Activated CD8-positive, alpha-beta memory T cell treated with anti-CD3 and anti-CD28 coated beads, Interleukin-2, amount 10 ng/mL, durations not matched to agents 7 days and 5 days (primary cell): ENCODE measurements at places on chromosomes 3 and 15.

DNA sequence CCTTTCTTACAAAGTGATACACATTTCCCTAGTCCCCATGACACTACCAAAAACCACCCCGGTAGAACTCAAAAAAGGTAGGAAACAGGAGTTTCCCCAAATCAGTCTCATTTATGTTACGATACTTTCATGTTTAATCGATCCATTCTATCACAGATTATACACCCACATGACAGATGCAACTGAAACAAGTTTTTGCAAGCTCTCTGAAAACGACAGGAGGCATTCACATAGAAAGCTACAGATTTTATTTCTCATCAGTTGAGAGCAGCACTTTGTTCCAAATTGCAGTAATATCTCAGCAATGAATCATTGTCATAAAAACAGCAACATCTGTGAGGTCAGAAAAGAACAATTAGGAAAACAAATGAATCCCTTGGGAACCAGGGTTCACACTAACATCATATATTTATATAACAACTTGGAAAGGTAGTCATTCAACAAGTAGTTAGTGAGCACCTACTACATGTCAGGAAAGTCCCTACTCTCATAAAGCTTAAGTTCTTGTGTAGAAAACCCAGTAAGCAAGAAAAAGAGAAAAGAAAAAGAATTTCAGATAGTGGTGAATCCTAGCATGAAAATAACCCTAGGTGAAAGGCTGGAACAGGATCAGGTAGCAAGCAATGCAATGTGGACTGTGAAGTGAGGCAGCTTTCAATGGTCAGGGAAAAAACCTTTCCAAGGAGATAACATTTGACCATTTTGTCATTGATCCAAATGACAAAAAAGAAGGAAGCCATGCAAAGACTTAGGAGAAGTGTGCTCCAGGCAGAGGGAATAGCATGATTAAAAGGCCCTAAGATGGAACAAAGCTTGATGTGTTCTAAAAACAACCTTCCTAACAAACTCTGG is 8.3 kb downstream of the PLD1 start:
- no peak for DNase-seq

GRCh38 chr15:80796407-80796806 is 17.2 kb downstream of the CEMIP start:
- no peak for DNase-seq

DNA sequence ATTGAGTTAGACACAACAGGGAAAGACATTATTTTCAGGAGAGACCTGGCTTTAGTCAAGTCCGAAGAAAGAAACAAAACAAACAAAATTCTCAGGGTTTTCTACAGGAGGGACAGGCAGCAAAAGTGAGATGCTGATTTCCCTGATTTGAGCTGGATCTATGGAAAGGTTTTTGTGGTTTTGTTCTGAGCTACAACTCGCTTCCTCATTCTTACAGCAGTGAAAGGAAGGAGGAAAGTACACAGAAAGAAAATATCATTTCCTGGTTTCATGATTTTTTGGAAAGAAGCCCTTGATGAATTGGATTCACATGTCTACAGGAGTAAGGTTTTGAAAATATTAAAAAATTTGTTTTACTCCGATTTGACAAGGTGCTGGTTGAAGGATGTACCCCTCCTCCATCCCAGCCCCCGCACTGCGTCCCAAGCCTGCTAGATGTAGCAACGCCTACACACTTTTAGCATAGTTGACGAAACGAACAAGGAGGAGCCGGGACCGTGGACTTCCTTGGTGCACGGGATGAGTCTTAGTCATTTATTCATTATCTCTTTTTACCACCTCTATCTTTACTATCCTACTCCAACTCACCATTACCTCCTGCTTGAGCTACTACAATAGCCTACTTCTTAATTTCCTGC is 10.8 kb downstream of the PRICKLE2 start:
- DNase-seq, result no peak

GRCh38 chr15:92584105-92584504 is 71.5 kb downstream of the FAM174B start:
- DNase-seq, result no peak

DNA sequence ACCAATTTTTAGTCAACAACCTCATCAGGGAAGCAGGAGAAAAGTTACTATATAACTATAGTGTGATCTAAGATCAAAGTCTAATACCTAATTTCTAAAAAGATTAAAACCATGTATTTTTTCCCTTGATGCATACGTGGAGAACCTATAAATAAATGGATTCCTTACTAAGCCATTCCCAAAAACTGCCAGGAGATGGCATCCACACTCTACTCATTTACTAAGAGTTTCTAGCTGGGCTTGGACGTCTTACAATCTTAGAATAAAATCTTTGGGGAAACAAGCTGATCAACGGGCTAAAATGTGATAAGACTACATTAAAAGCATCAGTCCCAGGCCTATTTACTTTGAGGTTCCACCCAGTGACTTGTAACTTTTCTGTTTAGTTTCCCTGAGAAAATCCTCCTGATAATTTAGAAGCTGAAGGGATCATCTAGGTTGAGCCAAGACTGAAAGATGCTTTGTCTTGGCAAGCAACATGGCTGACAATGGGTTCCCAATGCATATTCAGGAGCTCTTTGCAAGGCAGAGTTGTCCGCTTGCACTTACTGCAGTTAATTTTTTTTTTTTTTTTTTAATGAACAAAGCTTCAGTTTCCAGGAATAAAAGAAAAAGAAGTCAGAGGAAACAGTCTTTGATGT is 85.5 kb upstream of the FGF12 start:
- DNase-seq, result no peak

DNA sequence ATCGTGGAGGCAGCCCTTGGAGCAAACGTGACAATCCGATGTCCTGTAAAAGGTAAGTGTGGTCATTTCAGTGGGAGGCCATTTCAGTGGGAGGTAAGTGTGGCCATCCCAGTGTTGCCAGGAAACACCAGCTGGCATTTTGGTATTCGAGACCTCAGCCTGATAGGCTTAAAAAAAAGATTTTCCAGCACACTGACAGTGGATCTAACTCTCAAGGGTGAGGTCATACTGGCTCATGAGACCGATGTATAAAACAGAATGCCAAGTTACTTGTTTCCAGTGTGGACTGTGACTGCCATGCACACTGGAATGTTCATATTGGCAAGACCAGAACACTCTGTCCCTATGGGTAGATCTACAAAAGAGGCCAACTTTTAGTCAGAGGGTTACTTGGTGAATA is 244.4 kb upstream of the GOLGA6L4 start:
- DNase-seq, result no peak

GRCh38 chr3:129481766-129482332 is 41.8 kb downstream of the IFT122 start:
- no peak for DNase-seq

DNA sequence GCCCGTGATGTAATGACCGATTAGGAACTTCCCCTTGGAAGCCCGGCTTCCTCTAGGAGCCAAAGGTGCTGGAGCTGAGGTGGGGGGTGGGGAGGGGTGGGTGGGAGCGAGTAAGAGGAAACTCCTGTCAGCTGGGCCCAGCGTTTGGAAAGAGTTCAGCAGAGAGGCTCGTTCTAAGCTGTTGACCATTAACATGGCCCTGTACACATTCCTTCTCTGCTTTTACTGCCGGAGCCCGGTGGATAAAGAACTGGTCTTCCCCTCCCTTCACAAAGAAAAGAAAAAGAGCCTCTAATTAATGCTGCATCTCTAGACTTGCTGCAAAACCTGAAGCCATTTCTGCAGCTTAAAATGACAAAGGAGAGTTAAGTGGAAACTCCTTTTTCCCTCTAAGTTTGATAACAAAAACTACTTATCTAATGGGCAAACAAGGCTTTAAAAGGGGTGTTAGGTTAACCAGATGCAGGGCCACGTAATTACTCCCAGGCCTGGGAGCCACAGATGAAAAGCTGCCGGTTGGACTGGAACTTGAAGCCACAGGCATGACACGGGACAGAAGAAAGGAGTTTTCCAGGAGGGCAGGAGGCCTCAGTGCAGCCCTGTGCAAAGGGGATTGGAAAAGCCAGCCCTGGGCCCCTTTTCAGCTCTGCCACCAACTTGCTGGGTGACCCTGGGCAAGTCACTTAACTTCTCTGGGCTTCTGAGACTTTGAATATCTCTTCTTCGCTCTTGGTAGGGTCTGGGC is 71.3 kb downstream of the SMAD6 start:
- no peak for DNase-seq

DNA sequence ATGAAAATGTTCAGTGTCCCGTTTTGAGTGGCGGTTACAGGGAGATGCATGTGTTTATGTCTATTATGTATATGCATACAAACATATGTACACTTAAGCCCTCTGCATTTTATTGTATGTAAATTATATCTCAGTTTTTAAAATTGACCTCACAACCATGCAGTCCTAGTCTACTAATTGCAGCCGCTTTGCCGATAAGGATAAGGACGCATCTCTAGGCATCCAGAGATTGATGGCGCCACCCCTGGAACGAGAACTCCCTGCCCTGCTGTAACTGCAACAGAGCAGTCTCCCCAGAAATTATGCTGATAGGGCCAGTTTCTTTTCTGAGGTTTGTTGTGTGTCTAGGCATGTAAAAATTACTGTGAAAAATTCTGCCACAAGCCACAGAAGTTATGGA is 40.4 kb upstream of the TUBGCP5 start:
- DNase-seq, result no peak

DNA sequence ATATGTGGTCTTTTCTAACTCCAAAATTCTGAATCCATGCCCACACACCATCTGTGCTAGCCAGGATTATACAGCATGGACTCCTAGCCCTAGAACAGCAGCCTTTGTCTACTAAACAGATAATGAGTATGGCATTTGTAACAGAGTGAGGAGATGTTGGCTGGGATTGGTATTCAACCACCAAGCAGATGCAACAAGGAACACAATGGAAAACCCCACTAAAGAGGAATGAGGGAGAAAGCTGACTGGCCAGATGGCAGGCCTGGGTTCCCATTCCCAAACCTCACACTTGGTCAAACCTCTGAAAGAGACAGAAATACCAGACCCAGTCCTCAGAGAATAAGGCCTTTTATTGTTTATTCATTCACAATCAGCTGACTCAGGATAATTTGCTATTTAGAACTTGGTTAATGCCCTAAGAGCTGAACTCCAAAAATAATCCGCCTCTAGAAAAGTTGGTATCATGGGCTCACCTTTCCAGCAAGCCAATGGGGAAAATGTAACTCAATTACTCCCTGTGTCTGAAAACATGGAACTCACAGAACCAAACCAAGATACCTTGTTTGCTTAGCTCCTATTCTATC is 145.6 kb downstream of the LRRC3B start:
- DNase-seq, result no peak
